ENCODE measurements at places on chromosomes 5 and 9.

DNA sequence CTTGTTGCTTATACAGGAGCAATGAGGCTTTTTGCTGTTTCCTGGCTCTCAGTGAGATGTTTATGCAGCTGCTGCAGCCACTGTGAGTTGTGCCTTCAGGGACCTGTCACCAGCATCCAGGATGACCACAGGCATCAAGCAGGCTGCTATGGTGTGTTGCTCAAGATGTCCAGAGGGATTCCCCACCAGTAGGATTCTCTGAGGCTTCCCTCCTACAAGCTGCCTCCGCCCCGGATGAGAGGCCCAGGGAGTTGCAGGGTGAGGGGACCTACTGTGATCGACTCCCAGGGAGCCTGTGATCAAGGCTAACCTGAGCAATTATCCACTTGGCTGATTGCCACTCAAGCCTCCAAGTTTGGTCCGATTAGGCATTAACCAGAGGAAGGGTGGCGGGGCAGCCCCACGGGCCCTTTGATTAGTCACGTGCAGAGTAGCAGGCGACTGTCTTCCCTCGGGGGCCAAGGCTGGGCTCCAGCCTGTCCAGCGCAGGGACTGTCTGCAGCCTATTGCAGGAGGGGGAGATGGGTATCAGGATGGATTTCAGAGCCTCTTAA lies 1.8 kb upstream of the FAT2 start:
- DNase-seq: no peak

- DNase-seq: no peak
These were observed 1496.2 kb upstream of the CDH6 start for GRCh38 chr5:29697278-29697677.

GRCh38 chr5:96734871-96735325 lies 72.7 kb downstream of the CAST start:
- no peak for DNase-seq

DNA sequence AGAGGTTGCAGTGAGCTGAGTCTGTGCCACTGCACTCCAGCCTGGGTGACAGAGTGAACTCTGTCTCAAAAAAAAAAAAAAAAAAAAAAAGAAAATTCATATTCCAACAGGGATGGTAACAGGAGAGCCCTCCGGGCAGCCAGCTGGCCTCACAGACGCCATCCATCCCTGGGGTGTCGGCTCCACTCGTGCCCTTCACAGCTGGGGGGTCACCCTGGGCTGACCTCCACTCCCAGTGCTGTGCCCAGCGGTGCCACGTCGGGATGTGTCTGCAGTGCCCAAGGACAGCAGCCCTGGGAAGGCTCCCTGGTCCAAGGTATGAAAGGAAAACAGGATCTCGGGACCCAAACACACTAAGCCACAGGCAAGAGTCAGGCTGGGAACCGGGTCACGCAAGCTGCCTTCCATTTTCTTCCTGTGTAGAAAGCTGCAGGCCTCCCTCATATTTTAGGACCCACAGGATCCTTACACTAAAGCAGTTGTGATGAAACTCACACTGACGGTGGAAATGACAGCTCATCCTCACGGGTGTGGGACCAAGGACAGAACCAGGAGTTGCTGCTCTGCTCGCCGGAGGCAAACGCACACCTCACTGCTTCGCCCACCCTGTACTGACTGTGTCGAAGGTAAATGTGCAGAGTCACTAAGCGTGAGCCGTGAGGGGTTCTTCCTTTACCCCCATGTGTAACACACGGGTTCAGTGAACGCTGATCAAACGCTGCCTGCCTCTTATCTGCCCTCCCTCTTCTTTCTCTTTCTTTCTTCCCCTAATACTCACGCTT lies 5.3 kb downstream of the SLC12A7 start:
- DNase-seq: no peak

DNA sequence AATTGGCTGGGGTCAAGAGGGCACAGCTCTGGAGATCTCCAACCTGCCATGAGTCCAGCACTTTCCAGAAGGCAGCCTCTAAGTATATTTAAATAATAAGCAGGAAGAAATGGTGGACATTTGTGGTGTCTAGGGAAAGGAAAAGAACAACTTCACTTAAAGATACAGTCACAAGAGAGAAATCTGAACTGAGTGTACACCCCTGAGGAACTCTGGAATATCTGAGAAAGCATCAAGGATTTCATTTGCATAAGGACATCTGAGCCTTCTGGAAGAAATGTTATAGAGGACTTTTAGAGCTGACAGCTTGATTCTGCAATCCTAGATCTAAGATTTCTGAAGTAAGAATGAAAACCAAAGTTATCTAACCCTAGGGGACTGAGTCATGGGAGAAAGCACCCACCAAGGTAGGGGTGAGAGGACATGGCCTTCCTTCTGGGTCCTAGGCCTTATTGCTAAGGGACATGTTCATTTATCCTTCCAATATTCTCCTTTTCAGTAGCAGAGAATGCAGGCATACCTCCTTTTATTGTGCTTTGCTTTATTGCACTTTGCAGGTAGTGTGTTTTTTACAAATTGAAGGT lies 253.4 kb upstream of the SLC24A2 start:
- DNase-seq: no peak

- peak; percentile 17 for DNase-seq
These were observed 27.4 kb downstream of the BARHL1 start for GRCh38 chr9:132609829-132610228.

DNA sequence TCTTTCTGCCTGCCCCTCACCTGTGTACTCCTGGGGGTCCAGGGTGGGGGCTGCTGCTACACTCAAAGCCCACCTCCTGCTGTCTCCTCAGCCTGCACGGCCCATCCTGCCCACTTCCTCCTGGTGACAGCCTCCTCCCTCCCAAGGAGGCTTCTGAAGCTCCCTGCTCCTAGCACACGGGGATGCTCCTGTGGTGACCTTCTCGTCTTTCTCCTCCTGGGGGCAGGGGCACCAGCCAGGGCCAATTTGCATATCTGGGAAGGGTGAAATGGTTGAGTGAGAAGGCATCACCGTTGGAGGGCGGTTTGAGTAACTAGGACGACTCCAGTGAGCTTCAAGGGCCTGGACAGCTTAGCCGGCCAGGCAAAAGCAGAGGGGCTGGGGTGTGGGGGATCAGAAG lies 51.9 kb upstream of the COL5A1 start:
- DNase-seq: no peak

DNA sequence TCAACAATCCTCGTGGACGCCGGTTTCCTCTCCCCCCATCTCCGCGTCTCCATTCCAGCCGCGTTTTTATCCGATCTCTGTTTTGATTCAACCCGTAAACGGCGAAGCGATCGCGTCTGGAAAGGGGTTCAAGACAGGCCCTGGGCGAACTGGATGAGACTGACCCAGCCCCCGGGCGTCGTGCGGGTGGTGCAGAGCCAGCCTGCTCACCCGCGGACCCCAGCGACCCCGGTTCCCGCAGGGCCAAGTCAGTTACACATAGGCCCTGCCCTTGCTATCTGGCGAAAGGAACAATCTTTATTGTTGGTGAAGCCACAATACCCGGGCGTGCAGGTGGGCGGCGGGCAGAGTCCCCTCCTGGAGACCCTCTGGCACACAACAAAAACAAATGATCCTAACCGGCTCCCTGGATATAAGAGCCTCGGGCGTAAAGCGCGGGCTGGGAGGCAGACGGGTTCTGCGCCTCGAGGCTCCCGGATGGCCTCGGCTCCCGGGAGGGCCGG lies 1.8 kb downstream of the TLX3 start:
- DNase-seq: no peak

- no peak for DNase-seq
These were observed 105.1 kb downstream of the LMNB1 start for GRCh38 chr5:126881821-126882600.

DNA sequence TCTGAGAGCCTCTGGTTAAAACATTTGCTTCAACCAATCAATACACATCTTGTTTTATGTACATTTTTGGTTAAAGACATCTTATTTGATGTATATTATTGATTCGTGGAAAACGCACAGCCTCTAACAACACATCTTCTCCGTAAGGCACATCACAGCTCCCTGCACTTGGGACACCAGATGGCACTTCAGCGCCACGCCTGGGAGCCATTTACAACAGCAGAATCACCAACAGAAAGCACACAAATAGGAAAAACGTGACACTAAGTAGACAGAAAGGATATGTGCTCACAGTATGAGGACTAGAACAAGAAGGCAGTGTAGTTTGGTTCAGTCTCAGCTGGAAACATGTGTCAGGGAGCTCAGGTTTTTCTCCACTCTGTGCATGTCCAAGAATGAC lies 199.7 kb downstream of the ROR2 start:
- no peak for DNase-seq

- no peak for DNase-seq
These were observed 37.6 kb downstream of the TMEM245 start for GRCh38 chr9:109082091-109082620.

DNA sequence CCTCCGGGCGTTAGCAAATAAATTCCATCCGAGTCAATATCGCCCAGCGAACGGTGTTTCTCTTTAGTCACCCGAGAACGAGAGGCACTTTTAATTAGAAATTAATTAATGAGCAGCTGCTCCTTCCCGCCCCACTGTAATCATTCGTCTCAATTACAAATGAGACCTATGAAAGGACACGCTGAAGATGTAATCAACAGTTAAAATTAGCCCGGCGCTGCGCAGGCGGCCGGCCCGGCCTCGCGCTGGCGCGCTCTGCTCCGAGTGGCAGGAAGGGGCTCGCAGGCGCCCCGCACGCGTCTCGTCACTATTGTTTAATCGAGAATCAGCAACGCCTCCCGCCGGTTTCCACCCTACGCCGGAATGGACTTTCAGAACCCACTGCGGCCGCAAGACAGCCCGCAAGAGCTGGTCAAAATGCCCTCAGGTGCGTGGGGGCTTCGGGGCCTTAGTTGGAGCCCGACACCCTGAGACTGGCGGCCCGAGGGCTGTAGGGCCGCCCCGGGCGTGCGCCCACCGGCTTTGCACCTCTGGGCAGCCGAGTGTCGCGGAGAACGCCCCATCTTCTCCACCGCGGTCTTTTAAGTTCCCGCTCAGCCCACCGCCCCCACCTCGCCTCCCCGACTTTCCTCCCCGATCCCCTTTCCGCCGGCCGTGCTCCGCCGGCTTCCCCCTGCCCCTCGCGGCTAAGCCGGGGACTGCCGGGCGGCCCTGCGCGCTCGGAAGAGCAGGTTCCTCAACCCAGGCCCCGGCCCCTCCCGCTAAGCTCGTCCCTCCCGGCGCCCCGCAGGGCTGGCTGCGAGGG lies 597 bp upstream of the IRX4 start:
- DNase-seq: no peak

DNA sequence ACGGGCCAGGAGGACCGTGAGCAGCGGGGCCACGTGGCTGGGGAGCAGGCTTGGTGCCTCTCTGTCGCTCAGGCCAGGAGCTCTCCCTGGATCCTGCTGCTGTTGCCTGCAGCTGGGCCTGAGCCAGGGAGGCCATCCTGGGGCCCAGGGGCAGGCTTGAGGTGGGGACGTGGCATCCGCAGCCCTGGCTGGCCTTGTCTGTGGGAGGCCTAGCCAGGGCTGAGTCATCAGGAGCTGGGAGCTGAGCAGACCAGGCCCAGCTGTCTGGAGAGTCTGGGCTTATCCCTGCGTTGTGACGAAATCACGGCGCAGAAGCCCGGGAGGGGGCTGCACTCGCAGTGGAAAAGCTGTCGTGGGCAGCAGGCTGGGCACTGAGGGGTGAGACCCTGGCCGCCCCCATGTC lies 138.8 kb upstream of the COL5A1 start:
- DNase-seq: no peak

DNA sequence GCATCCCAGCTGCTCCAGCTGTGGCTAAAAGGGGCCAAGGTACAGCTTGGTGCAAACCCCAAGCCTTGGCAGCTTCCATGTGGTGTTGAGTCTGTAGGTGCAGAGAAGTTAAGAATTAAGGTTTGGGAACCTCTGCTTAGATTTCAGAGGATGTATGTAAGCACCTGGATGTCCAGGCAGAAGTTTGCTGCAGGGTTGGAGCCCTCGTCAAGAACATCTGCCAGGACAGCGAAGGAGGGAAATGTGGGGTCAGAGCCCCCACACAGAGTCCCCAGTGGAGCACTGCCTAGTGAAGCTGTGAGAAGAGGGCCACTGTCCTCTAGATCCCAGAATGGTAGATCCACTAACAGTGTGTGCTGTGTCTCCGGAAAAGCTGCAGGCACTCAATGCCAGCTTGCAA lies 236.2 kb upstream of the ADRA1B start:
- no peak for DNase-seq

DNA sequence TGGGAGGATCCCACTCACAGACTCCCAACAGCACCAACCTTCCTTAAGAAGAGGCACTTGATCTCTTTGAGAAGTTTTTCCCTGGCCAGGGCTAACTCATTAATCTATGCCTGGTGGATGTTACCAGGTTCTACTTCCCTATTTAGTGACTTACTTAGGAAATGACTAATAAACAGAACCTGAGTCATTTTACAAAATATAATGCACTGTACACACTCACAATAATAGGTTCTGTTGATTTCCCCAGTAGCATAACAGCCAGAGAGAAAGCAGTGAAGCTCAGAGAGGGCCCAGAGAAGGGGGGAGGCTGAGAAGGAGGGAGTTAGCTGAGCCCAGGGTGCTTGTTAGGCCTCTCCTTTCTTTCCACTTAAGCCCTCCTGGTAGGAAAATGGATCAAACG lies 27.1 kb downstream of the FRMD3 start:
- DNase-seq: no peak

GRCh38 chr5:138468133-138468965 lies 3.1 kb downstream of the EGR1 start:
- no peak for DNase-seq

DNA sequence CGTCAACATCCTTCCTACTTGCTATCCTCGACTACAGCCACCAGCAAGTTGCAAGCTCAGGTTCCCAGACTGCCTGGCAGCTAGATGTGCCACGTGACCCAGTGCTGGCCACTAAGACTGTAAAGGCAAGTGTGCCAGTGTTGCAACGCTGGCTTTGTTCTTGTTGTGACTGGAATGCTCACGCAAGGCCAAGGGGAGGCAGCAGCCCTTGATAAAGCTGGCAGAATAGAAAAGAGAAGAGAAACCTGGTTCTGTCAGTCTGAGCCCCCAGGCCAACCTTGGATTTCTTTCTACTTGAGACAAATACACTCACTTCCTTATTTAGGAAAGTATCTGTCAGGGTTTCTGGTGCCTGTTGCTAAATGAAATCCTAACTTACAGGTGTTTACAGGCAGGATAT lies 113.0 kb downstream of the KLHL3 start:
- DNase-seq: no peak

DNA sequence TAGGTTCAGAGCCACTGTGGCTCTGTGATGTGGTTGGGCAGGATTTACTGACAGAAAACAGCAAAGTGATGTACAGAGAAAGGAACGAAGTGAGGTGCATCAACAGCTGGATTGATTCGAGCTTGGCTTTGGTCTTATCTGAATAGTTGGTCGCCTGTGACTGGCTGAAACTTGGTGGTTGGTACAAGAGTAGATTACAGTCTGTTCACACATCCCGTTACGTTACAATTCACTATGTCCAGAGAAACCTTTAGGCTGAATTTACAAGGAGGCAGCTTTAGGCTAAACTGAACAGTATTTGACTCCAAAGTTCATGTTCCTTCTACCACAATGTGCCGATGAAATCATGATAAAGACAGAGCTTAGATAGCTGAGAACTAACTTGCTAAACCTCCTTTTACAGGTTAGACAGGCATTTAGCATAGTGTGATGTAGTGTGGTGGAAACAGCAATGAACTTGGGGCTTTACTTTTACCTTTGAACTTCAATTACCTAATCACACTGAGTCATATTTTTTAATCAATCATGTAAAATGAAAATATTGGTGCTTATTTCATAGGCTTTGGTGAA lies 210.2 kb upstream of the PUM3 start:
- no peak for DNase-seq
